NCI-H187 (cell line): ENCODE measurements at places on chromosomes 13 and 19.

- DNase-seq = no peak
Measured at GRCh38 chr19:16795731-16796130, 33.5 kb upstream of the SIN3B start.

GRCh38 chr19:8640402-8641004 lies 10.1 kb downstream of the NFILZ start:
- DNase-seq = no peak

DNA sequence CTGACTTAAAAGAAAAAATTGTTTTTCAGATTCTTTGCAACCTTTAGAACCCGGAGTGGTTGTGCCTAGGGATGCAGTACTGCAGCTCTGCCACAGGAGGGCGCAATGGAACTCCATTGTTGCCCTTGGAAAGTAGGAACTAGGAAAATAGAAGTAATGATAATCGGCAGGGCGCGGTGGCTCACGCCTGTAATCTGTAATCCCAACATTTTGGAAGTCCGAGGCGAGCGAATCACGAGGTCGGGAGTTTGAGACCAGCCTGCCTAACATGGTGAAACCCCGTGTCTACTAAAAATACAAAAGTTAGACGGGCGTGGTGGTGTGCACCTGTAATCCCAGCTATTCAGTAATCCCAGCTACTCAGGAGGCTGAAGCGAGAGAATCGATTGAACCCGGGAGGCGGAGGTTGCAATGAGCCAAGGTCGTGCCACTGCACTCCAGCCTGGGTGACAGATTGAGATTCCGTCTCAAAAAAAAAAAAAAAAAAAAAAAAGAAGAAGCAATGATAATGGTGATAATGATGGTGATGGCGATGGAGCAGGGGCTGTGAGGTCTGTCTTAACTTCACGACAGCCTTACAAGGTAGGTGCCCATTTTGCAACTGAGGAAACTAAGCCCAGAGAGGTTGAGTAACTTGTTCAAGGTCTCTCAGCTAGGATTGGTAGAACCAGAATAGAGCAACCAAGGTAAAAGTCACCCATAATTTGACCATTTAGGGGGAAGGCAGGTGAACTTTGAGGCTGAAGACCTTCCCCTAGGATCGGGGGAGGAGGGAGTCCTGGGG lies 5.5 kb upstream of the ADAMTS10 start:
- DNase-seq = no peak

DNA sequence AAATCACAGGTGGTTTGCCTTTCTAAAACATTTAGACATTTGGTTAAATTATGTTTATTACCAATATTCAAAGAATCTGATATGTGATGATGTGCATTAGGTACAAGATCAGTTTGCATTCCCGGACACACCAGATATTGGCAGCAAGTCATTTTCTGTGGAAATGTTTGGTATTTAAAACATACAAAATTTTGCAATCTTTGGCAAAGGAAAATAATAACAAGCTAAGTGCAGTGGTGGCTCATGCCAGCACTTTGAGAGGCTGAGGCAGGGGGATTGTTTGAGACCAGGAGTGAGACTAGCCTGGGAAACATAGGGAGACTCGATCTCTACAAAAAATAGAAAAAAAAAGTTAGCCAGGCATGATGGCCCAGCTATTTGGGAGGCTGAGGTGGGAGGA lies 29.1 kb upstream of the TSC22D1 start:
- DNase-seq = no peak

DNA sequence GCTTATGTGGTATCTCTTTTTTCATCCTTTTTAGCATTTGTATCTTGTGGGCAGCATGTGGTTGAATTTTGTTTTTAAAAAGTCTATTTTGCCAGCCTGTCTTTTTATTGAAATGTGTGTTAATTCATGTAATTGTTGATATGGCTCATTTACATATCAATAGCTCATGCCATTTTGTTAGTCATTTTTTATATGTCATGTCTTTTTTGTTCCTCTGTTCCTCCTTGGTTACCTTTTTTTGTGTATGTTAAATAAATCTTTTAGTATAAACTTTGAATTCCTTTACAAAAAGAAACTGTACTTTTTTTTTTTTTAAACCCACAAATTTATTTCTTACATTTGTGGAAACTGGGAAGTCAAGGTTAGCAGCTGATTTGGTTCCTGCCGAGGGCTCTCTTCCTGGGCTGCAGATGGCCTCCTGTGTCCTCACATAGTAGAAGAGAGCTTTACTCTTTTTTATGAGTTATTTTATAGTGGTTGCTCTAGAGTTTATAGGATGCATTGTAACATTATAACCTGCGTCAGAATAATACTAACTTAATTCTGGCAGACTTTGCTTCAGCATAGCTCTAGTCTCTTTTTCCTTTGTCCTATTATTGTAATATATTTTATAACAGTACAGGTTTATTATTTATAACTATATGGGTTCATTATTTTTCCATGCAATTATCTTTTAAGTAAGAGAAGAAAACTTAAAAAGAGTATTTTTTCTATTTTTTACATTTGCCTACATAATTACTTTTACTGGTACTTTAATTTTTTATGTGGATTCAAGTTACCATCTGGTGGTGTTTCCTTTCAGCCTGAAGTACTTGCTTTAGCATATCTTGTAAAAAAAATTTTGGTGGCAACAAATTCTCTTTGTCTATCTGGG lies 86.3 kb downstream of the URI1 start:
- DNase-seq = no peak

DNA sequence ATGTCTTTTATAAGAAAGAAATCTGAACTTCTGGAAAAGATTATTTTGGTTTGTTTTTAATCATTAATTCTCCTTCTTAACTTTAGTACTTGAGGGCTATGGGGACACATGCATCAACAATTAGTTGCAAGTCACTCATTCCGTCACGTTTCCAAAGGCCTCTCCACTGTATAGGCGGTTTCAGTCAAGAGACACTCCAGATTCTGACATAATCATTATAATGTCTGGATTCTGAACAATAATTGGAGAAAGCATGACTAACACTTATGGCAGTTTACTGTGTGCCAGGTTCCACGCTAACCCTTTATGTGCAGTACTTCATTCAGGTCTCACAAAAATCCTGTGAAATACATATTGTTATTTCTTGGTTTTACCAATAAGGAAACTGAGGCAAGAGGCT lies 71.9 kb downstream of the TNFRSF19 start:
- DNase-seq = no peak

GRCh38 chr13:71853725-71854124 lies 13.3 kb downstream of the DACH1 start:
- no peak for DNase-seq

- no peak for DNase-seq
Measured at GRCh38 chr13:47291107-47291656, 394.3 kb upstream of the HTR2A start.

GRCh38 chr13:29605860-29606526 lies 10.5 kb upstream of the SLC7A1 start:
- DNase-seq = no peak

- DNase-seq = no peak
Measured at GRCh38 chr13:113491418-113491883, 940 bp upstream of the DCUN1D2 start.
